CD4-positive, alpha-beta T cell (primary cell): ENCODE measurements at places on chromosomes 7 and 10.

DNA sequence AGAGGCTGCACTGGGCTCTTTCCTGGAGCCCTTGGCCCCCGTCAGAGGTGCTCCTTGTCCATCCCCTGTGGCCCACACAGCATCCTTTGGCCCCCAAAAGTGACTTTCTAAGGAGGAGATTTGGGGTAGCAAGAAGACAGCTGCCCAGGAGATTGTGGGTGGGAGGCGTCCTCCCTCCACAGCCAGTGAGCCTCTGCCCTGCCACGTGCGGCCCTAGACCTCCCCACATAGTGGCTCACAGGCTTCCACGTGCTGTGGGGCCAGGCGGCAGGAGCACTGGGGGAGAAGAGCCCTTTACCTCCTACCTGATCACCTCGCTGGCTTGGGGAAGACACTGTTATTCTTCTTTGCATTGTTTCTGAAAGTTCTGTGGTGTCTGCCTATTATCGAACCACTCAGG is 178.8 kb downstream of the TCERG1L start:
- no peak for DNase-seq

- no peak for DNase-seq
These were observed 20.4 kb downstream of the FAM20C start for GRCh38 chr7:212754-213153.

DNA sequence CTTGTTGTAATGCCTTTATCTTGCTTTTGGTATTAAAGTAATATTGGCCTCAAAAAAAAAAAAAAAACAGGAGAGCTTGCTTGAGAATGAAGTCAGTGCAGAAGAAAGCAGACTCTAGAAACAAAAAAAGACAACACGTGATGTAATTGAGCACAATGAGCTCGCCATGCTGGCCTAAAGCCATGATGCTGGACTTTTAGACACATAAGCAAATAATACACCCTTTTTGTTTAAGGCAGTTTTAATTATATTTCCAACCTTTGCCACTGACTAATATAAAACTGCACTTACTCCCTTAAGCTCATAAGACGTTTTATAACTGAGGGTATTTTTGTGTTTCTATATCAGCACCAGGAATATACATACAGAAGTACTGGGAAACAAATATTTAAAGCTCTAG is 798.3 kb downstream of the KCNMA1 start:
- no peak for DNase-seq

DNA sequence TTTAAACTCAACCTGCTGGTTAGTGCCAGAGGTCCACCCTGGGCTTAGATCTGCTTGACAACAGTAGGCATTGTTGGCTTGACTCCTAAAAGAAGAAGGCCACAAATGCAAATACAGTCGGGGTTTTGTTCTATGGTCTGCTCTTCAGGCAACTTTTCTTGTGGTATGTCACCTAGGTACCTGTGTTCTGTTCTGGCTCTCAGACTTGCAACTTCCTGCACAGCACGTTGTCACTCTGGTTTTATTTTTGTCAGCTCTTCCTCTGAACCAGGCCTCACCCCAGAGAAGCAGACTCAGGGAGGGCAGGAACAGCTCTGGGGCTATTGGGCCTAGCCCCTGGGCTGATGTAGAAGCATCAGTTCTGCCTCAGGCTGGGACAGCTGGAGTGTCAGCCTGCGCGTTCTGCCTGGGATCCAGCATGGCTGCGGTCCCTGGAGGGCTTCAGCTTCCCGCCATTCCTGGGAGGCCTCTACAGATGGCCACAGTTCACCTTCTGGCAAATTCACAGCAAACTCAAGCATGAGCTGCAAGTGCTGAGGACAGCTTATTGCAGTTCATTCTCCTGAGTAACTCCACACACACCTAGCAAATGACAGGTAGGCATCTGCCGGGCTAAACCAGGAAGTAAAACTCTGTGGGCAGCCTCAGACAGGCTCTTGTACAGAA is 11.0 kb upstream of the PDCD4 start:
- peak; percentile 56 for DNase-seq

GRCh38 chr7:21454182-21454581 is 26.3 kb downstream of the SP4 start:
- no peak for DNase-seq

GRCh38 chr10:110398419-110399105 is 93.8 kb upstream of the SMNDC1 start:
- no peak for DNase-seq

DNA sequence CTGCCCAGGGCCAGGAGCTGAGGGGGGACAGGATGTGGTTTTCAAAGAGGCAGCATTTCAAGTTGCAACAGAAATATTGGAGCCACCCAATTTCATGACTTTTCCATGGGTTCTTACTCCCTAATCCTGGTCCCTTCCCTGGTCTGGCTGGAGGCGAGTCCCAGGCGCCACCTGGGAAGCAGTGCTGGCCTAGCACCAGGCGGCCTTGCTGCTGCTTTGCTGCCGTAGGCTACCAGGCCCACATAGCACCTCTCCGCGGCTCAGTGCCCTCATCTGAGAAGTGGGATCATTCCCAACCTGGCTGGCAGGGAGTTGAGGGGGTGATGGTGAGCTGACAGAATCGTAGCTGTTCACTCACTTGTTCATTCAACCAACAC is 33.7 kb downstream of the ZMIZ1 start:
- DNase-seq, result no peak

- no peak for DNase-seq
These were observed 11.9 kb downstream of the ZCCHC24 start for GRCh38 chr10:79433324-79434222.

DNA sequence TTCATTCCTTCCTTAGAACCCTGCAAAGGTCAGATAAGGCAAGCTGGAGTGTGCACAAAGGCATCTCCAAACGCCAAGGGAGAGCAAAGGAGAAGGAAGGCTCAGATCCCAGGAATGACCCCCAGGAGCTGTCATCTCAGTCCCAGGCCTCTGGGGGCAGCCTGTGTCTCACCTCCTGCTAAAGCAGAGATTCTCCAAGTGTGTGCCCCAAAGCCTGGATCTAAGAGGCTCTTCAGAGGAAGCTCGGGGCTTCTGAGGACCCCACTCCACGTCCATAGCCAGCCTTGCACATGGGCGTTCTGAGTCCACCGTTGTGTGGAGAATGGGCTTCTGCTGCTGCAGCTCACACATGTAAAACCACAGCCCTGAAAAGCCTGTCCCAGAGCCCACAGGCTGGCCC is 5.1 kb upstream of the GRID1 start:
- no peak for DNase-seq

GRCh38 chr7:76349313-76349885 is 9.4 kb downstream of the YWHAG start:
- DNase-seq, result no peak

DNA sequence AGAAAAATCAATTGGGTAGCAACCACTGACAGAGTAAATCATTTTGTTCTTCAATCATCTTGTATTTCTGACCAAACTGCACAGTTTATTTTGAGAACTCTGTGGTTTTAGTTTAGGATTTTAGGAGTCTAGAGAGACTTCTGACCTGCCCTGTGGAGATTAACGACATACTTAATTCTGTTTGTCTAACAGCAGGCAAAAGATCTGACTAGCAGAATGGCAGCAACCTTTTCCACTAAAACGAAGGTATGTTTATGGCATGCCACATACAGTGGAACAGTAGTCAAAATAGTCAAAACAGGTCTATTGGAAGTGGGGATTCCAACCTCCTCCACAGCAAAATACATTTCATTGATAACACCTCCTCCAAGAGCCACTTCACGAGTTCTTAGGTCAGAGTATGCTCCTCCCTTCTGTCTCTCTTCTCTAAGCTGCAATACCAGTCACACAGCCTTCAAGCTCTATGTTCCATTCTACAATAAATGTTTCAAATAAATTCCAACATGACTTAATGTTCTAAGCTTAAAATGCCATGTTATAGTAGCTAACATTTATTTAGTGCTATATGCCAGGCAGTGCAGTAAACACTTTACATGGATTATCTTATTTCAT is 34.4 kb downstream of the NRCAM start:
- DNase-seq, result no peak

- no peak for DNase-seq
These were observed 41.8 kb downstream of the LCOR start for GRCh38 chr10:96873756-96874467.

DNA sequence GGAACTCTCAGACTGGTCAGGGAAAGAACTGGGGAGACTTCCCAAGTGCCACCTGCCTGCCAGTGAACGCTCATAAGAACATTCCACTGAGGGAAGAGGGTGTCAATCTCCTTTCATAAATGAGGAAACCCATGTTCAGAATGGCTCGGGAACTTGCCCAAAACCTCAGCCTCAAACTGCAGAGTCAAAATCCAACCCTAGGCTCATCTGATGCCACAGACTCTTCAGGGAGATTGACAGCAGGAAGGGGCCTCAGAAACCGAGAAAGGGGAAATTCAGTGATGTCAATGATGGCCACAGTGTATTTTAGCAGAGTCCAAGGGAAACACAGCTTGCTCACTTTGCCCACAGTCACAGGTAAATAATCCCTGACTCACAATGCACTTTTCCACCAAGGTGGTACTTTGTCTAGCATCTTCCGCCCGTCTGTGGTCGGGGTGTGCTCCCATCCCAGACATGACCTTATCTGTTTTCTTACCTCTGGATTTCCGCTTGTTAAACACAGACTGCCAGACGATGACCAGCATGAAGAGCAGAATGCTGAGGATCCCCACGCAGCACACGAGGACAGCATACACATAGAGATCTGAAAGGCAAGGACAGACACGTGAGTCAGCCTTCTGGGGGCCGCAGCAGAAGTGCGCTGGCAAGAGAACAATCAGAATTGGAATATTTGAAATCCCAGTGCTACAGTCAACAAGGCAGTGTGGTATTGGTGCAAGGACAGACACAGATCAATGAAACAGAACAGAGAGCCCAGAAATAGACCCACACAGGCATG is 38.4 kb downstream of the VSTM4 start:
- no peak for DNase-seq

- no peak for DNase-seq
These were observed 9.8 kb downstream of the IGFBP3 start for GRCh38 chr7:45911311-45911710.

- DNase-seq, result no peak
These were observed 31.4 kb upstream of the PDCD4 start for GRCh38 chr10:110840225-110840922.

DNA sequence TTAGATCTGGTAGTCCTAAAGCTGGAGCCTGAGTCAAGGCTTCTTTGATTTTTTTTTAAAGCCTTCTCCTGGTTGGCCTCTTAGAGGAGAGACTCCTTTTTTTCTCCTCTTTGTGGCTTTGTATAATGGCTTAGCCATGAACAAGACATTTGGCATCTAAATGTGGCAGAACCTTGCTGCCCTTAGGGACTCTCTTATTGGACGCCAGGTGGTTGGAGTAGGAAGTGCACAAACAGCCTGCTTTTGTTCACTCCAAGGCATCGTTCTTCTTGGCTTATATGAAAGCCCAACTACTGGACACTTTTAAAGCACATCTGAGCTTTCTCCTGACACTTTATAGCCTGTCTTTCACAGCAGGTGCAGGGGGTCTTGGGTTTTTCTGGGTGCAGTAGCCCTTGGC is 25.0 kb downstream of the ZPBP start:
- peak; percentile 63 for DNase-seq

- DNase-seq, result no peak
These were observed 143.9 kb upstream of the FRMD4A start for GRCh38 chr10:14474656-14475055.
